Stimulated activated CD8-positive, alpha-beta memory T cell treated with anti-CD3 and anti-CD28 coated beads, Interleukin-15, amount 100 ng/mL, for 48 hours (primary cell): ENCODE measurements at places on chromosomes 4 and X.

- no peak for DNase-seq
Measured at GRCh38 chrX:16797358-16797757, 11.1 kb downstream of the TXLNG start.

GRCh38 chr4:156021298-156021697 lies 67.6 kb upstream of the CTSO start:
- no peak for DNase-seq

DNA sequence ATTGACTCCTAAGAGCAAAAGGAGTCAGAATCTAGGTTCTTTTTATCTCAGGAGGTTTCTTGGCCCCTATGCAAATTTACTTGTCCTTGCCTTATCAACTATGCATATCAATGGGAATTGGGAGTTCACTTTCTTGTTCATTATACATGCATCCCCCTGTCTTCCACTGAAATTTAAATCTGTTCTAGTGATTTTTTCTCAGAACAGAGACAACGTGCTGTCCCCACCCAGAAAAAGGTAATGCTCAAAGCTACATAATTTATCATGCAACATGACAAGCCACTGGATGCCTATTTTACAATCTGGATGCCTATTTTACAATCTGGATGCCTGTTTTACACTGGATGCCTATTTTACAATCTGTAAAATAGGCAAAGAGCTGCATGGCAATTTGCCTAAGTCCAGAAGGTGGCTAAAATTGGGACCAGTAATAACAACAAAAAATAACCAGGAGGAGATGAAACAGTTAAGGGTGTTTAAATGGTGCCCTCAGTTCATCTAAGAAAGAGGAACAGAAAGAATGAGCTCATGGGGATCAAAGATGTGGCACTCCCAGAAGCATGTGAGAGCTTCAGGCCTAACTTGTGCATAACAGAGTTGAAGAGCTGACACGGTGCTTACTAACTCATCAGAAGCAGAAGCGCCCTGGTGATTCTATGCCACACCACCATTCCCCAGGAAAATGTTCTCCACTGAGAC lies 537.8 kb upstream of the BOD1L1 start:
- DNase-seq = no peak

DNA sequence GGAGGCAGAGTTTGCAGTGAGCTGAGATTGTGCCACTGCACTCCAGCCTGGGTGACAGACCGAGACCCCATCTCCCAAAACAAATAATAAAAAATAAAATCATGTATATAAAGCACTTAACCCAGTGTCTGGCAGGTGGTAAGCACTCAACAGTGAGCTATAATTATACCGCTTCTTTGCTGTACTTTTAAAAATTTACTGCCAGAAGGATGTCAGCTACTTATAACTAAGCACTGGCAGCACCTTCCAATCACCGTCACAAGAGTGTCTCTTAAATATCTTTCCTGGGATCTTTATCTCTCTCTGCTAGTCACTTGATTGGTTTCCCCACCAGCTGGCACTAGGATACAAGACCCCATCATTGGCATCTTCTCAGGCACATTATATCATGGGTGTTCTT lies 53.9 kb upstream of the DAPP1 start:
- DNase-seq = no peak

GRCh38 chrX:43003939-43004338 lies 226.0 kb upstream of the PPP1R2C start:
- DNase-seq = no peak

GRCh38 chrX:134146493-134146892 lies 90.5 kb upstream of the CCDC160 start:
- no peak for DNase-seq

DNA sequence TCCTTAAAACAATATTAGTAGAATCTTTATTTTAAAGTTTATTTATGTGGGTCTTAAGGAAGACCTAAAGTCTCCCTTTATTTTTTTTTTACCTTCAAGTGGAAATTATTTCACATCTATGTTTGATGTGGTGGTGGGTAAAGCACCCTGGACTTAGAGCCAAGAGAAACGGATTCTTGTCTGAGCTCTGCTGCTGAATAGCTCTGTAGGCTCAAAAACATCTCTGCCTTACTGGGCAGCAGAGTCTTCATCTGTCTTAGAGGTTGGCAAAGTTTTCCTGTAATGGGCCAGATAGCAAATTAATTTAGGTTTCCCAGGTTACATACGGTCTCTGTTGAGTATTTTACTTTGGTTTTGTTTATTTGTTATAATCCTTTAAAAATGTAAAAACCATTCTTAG lies 136.5 kb downstream of the CEP135 start:
- no peak for DNase-seq

GRCh38 chrX:141969706-141970105 lies 66.0 kb downstream of the MAGEC1 start:
- DNase-seq = no peak

DNA sequence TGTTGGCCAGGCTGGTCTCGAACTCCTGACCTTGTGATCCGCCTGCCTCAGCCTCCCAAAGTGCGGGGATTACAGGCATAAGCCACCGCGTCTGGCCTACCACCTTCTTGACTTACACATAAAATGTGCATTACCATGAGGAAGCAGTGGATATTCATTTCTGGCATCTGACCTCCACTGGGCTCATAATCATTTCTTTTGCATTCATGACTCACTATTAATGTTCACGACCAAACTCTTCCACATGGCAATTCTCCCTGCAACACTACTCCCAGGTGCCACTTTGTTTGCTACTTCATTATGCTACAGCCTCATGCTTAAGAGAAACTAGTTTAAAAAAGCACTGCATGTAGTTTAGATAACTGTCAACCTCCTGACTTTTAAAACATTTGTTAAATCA lies 22.7 kb downstream of the RASGEF1B start:
- DNase-seq = no peak

- DNase-seq = no peak
Measured at GRCh38 chr4:87268411-87268810, 48.0 kb upstream of the KLHL8 start.

DNA sequence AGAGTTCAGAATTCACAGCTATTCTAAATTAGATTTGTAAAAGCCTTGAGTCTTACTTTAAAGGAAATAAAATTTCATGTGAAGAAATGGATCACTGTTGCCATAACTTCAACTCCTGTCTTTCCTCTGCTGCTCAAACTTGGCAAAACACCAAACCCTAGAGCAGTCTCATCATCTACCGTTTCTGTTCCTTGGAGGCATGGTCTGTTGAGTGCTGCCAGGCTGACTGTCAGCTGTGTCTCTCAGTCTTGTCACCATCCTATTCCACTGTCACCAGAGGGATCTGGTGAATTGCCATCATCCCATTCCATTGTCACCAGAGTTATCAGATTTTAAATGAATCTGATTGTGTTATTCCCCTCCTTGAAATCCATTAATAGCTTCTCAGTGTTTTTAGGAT lies 55.6 kb downstream of the STIM2 start:
- no peak for DNase-seq

GRCh38 chr4:96016634-96017299 lies 176.9 kb downstream of the PDHA2 start:
- DNase-seq = no peak

- no peak for DNase-seq
Measured at GRCh38 chrX:72540318-72540717, 32.3 kb downstream of the HDAC8 start.

GRCh38 chr4:1598206-1599025 lies 85.7 kb downstream of the FAM53A start:
- DNase-seq = no peak

GRCh38 chr4:141771889-141772830 lies 135.8 kb downstream of the IL15 start:
- DNase-seq = no peak

DNA sequence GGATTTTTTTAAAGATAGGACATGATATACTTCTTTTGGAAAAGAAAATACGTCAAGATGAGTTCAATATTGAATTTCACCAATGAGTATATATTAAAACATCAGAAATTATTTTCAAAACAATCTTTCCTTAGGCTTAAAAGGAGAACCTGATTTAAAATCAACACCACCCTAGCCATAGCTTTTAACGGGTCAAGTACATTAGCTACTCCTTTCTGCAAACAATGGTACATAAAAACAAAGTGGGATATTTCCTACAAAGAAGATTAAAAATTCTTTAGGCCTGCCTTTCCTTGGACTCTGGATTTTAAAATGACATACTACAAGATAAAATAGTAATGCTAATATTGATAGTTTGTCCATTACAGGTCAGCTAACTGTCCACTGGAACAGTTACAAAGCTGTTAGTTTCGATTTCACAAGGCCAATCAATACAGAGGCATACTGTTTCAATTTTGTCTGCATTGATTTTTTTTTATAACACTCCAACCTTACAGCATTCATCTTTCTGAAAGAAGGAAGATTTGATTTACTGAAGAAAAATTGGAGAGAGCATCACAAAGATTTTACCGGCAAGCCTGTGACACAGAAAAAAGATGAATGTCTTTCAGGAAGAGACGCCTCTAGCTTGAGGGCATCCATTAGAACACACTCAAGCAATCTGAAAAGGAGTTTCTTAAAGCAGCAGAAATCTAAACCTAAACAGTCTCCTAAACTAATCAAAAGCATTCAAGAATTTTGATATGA lies 97.2 kb downstream of the MAB21L2 start:
- no peak for DNase-seq

GRCh38 chr4:185196437-185196836 lies 7.4 kb downstream of the CFAP97 start:
- DNase-seq = no peak

DNA sequence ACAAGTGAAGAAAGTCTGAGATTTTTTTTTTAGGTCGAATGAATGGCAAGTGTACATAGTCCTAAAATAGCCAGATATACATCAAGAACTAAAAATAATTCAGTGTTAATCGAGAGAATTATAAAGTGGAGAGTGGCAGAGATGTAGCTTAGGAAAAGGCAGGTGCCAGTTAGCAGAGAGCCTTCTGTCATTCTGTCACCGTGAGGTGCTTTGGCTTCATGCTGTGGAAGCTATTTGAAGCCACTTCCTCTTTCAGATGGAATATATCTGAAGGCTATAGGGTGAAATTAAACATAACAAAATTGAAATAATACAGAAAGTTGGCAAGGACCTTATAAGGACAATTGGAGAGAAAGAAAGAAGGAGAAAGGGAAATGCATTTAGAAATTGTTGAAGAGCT lies 756.3 kb downstream of the CCSER1 start:
- DNase-seq = no peak

GRCh38 chr4:140049024-140049848 lies 104.7 kb downstream of the MAML3 start:
- peak; percentile 12 for DNase-seq

DNA sequence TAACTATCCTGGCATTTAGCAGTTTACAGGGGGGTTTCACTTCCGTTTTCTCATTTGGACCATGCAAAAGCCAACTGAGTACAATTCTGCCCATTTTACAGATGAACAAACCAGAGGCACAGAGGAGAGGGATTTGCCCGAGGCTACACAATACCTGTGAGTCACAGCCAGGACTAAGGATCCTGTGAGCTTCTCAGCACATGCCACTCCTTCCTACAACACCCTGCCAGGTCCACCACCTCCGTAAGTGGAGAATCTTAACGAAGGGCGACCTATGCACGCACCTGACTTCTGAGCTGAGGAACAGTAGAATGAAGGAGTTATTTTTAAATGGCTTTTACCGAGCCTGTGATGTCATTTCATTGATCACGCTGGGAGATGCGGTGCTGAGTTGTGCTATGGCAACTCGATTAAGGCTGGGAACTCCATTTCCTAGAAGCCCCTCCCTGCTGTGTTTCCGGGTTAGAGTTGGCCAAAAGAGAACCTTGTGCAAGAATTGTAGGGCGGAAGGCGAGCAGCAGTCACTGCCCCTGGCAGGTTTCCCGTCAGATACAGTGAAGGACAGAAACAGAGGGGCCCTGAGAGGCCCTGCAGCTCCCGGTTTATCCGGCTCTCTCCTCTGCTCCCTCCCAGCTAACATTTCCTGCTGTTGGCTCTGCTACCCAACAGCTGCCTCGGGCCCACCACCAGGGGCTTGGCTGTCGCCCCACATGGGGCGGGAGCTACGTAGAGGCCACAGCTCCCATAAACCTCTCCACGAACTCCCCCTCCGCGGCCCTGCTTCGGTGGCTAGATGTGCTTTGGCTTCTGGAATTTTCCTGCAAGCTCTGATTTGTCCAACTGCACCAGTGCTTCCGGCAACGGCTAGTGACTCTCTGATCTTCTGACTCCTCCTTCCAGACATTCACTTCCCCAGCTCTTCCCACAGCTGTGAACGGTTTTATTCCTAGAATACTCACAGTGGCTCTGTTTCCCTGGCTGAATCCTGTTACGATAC lies 75.1 kb upstream of the USP9X start:
- DNase-seq = peak; percentile 12

GRCh38 chr4:13988353-13989305 lies 361.1 kb upstream of the BOD1L1 start:
- no peak for DNase-seq

GRCh38 chr4:81085979-81086378 lies 55.5 kb downstream of the BMP3 start:
- DNase-seq = no peak

- DNase-seq = no peak
Measured at GRCh38 chr4:71608678-71609071, 175.2 kb downstream of the GC start.

DNA sequence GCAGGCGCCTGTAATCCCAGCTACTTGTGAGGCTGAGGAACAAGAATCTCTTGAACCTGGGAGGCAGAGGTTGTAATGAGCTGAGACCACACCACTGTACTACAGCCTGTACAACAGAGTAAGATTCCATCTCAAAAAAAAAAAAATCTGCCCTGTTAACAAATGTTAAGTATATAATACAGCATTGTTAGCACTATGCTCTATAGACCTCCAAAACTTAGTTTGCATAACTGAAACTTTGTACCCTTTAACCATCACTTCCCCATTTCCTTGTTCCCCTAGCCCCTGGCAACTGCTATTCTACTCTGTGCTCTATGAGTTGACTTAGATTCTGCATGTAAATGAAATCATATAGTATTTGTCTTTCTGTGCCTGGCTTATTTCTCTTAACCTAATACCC lies 76.7 kb downstream of the TAB3 start:
- no peak for DNase-seq

DNA sequence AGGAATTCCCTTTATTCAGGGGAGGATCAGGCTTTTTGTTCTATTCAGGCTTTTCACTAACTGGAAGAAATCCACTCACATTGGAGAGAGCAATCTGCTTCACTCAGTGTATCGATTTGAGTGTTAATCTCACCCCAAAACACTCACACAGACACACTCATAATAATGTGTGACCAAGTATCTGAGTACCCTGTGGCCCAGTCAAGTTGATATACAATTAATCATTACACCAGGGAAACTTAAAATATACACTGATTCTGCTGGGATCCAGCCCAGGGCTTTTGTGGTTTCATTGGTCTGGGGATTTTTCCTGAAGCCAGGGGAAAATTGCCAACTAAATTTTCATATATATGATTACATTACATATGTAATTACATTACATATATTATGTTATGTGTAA lies 44.0 kb upstream of the GATB start:
- no peak for DNase-seq

- no peak for DNase-seq
Measured at GRCh38 chr4:154560419-154560801, 2.4 kb upstream of the FGB start.

DNA sequence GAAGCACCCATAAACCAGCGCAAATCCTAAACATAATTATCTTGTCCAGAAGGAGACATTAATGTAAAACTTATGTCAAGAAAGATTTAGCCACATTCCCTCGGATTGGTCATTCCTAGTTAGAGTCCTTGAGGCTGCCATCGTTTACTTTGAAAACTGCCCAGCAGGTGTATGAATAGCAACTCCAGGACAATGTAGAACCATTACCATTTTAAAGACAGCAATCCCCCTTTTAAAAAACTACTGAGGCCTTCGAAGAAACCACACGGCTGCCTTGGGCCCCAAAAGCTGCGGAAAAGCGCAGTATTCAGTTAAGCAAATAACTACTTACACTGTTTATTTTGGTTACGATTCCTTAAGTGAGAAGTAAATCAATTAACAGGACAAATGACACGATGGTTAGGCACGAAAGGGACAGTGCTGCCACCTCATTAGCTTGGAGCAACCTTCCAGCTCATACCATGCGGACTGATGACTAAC lies 822 bp upstream of the SGMS2 start:
- no peak for DNase-seq
